Fibroblast of upper back skin (primary cell): ENCODE measurements at places on chromosomes 11 and 22.

GRCh38 chr11:77547863-77548551, 41.7 kb upstream of the AQP11 start:
- peak; percentile 73 for DNase-seq

DNA sequence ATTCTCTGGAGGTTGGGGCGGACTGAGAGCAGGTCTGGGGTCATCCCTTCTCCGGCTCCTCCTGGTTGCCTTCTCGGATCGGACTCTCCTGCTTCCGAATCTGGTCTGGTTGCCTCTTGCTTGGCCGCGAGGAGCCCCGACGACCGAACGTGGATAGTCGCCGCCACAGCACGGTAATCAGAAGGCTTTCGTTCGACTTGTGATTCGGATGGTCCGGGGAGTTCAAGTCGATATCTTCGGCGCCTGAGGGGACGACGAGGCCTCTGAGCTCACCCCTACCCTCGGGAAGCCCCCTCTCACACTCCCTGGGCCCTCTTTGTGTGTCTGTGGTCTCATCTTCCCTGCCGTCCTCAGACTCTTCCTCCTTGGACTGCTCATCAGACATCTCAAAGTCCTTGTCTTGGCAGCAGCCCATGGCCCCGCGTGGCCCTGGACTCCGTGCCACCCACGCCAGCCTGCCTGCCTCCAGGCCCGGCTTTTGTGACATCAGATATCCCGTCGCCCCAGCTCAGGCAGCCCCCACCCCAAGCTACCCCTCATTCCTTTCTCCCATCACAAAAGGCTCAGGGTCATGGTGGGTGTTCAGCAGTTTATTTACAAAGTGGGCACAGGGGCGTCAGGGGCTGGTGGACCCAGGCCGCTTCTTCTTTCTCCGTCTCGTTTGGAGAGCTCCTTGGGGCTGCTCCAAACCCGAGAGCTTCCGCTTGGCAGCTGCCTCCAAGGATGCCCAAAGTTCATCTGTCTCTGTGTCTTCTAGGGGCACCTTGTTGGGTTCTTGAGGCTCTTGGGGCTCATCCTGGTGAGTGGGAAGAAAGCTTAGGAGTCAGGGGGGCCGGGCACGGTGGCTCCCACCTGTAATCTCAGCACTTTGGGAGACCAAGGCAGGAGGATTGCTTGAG, at the start of gene TEX54:
Gene TEX54 (minus strand): TSS at position 506 of the 899 bp plus-strand sequence.
- no peak for DNase-seq

- DNase-seq = peak; percentile 97
Measured at GRCh38 chr11:9774591-9775397, 110.9 kb downstream of the SWAP70 start.

- no peak for DNase-seq
Measured at GRCh38 chr11:8684600-8685290, 2.2 kb downstream of the RPL27A start.

DNA sequence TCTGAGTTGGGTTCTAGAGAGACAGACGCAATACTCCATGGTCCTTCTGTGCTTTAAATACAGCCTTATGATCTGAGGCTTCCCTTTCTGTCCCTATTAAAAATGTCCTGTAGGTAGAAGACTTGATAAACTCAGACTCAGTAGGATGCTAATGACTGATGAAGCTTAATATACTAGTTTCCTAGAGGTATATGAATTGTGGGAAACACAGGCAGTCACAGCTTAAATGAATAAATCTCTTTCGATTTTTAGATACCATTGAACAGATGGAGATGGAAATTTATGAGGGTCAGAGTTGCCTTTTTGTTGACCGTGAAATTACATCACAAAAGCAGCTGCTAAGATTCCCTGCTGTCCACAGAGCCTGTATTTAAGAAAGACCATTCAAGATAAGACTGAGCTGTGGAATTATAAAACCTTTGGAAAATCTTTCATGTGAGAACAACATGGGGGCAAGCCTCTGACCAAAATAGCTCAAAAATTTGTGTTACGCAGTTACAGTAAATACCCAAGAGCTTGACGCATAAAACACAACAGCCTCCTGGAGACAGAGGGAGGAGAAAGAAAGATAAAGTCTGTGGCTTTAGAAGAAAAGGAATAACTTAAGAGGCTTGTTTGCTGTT, 172.3 kb downstream of the AASDHPPT start:
- peak; percentile 58 for DNase-seq

DNA sequence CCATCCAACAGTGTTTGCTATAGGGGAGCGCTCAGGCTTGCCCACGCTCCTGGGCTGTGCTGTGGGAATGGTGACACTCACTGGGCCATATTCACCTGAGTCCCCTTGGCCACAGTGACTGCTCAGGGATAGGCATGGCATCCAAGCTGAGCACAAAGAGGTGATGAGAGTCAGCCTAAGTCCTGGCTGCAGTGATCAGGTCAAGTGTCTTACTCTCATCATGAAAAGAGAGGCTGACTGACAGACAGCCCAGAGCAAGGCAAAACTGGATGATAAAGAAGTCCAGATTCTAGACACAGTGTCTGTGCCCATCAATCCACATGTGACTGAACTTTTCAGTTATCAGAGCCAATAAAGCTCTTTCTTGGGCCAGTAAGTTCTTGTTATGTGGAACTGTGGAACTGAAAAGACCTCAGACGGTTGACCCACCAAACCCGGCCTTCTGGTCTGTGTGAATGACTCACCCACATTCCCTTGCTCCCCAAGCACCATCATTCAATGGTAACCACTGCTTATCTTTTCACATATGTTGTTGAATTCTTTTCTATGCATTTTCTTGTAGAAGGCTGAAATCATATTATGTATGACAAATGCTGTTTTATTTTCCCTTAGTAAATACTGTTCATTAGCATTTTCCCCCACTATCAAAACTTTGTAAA, 43.2 kb upstream of the YPEL1 start:
- peak; percentile 83 for DNase-seq

- no peak for DNase-seq
Measured at GRCh38 chr11:74123008-74123448, 47.8 kb downstream of the C2CD3 start.

DNA sequence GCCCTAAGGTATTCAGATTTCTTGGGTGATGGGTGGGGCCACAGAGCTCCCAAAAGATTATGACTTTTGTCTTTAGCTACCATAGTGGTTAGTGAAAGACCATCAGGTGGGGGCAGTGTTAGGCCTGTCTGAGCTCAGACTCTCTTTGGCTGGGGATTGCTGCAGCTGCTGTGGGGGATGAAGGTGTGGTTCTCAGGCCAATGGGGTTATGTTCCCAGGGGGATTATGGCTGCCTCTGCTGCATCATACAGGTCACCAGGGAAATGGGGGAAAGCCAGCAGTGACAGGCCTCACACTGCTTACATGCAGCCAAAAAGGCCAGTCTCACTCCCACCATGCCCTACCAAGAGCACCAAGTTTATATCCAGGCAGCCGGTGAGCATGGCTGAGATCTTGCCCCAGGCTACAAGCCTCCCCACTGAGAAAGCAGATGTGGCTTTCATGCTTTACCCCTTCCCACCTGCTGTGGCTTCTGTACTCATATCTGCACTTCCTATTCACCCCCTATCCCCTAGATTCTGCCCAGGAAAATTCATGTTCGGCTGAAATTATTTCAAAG, 24.8 kb downstream of the CNTF start:
- DNase-seq = no peak

GRCh38 chr11:131644204-131644795, 273.9 kb downstream of the NTM start:
- no peak for DNase-seq

- no peak for DNase-seq
Measured at GRCh38 chr11:131036514-131036913, 120.2 kb upstream of the SNX19 start.

- DNase-seq = peak; percentile 32
Measured at GRCh38 chr22:29470159-29470855, 9.7 kb upstream of the NEFH start.

DNA sequence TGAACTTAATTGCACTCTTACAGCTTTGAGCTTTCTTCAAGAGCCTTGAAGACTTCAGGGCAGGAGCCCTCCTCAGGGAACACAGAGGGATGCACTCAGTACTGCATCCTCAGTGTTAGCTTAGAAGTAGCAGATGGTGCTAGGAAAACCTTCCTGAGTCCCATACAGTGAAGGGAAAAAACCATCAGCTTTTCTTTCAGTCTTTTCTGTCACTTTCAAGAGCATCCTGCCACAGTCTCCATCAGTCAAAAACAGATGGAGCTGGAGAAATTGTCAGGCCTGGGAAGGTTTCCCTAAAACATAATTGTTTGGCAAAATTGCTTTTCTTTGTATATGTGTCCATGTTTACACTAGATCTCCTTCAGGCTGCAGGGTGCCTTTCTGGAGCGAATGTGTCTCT, 384.1 kb downstream of the NELL1 start:
- DNase-seq = no peak

DNA sequence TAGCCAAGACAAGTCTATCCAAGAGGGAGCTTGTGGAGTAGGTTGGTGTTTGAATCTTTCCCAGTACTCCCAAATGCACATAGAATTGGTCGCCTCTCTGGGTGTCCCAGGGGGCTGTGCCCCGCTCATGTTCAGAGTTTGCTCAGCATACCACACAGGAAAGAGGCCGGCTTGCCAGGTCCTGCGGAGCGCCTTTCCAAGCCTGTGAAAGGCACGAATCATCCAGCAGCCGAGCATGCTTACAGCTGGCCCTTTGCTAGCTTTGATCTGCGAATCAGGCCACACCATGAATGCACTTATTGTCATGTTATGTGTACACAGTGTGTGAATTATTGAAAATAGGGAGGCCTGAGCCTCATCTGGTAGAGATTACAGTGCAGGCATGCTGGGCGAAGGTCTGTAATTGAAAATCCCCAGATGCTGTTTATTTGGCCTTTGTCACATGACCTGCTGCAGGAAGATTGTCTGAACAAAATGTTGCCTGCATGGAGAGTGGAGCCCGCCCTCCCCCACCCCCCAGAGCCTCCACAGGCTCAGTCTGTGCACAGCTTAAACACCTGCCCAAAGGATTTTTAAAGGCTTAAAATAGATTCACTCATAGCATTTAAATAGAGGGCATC, 163.3 kb upstream of the RASSF10 start:
- DNase-seq = peak; percentile 63

DNA sequence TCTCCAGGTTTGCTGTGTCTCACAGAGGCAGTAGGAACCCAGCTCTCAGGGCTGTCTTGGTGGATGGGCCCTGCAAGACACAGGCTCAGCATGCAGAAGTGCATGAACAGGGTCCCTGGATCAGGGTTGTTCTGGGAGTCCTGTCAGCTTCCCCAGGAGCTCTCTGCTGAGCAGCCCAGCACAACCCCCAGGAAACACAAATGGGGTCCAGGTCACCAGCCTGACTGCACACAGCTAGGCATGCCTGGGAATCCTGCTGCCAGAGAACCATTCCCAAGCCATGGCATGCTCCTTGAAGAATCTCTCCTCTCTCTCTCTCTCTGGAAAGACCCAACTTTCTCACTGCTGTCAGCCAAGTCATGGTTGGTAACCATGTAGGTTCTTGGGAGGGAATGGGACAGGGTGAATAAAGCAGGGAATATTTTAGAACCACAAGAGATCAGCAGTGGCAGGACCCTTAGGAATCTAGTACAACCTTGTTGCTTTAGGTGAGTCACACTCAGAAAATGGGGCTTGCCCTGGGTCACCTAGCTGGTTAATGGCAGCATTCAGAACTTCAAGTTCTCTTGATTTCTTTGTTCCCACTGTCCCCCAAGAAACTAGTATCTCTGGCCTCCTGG, 21.4 kb downstream of the TUB start:
- no peak for DNase-seq

- DNase-seq = no peak
Measured at GRCh38 chr11:75539459-75540334, 14.0 kb upstream of the GDPD5 start.

GRCh38 chr22:42367980-42368378, 64.2 kb downstream of the NFAM1 start:
- DNase-seq = no peak

DNA sequence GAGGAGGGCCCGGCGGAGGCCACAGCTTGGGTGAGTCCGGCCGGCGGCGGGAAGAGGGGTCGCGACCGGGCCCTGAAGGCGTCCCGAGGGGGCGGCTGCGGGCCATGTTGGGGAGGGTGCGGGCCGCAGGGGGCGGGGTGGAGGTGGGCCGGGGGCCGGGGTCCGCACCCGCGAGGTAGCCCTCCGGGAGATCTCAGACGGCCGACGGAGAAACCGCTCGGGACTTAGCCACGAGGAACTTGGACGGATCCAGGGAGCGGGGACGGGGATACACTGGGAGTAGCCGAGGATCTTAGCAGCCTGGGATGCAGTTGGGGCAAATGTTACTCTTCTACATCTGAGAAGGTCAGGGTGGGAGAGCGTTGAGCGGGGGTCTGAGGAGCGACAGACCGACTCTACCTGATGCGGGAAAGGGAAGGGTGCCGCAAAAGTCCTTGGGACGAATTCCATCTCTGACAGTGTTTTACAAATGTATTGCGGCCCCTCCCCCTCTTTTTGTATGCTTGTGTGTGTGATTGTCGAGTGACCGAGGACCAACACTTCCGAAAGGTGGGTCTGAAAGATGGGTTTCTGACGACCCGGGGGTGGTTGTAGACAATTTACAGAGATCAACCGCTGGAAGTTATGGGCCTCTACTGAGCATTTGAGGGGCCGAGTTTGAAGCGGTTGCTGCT, 658 bp downstream of the STIP1 start:
- DNase-seq = no peak

DNA sequence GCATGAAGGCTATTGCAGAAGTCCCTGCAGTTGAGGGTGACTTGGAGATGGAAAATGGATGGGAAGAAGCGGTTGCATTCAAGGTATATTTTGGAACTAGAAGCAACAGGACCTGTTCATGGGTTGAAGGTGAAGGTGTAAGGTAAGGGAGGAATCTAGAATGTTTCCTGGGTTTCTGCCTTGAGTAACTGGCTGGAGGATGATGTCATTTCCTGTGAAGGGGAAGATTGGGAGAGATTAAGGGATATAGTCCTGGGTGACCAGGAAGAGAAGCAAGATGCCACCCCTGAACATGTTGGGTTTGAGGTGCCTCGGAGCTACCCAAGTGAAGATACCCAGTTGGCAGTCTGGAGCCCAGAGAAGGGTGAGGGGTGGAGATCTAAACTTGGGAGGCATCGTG, 12.1 kb upstream of the MOGAT2 start:
- DNase-seq = no peak

DNA sequence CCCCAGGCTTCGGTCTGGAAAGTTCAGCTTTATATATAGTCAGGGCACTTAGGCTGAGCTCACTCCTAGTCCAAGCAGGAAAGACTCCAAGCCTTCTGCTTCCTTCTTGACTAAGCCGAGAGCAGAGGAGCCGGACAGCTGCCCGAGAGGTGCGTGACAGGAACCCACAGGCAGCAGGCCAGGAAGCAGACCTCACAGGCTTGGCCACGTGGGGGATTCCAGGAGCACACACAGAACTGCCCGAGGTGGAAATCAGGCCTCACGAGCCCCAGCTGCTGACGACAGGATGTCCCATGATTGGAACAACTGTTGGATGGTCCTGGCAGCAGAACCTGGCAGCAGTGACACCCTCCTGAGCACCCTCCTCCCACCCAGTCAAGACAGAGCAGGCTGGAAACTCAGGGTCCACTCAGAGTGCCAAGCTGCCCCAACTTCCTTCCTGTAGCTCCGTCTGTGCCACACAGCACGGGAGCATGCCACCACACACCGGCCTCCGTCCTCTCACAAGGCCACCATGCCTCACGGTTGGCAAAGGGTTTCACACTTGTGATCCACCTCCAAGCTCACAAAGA, 5.4 kb downstream of the PLA2G6 start:
- DNase-seq = peak; percentile 72

GRCh38 chr11:112795142-112795815, 165.9 kb upstream of the NCAM1 start:
- DNase-seq = peak; percentile 53

GRCh38 chr22:26357813-26358212, 71.2 kb upstream of the ASPHD2 start:
- no peak for DNase-seq

GRCh38 chr11:92276773-92277172, 52.2 kb downstream of the FAT3 start:
- DNase-seq = peak; percentile 57

- DNase-seq = no peak
Measured at GRCh38 chr11:75510004-75510722, 15.6 kb downstream of the GDPD5 start.
